Inflammatory macrophage treated with lipopolysaccharide for 1 hour (primary cell): ENCODE measurements at places on chromosomes 16 and 17.

DNA sequence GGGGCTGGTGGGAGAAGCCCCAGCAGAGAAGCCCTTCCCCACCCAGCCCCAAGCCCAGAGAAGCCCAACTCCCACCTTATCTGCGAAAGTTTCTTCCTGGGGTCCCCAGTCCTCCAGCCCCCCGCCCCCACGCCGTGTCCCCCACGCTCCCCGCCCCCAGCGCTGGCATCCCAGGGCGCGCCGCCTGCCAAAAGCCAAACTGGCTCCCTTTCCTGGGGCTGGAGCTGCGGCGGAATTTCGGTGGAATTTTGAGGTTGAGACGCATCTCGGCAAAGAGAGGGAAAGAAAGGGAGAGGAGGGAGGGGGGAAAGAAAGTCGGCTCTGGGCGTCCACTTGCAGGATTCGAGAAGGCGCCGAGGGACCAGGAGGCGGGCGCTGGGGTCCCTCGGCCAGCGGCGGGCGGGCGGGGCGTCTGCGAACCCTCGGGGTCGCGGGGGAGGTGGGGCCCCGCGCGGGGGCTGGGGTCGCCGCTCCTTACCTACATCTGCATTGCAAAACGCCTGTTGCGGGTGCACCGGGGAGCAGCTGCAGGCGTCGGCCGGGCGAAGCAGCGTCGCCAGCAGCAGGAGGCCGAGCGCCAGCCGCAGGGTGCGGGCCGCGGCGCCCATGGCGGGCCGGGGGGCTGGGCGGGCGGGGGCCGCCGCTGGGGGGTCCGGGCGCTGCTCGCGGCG lies 571 bp downstream of the TIMP2 start:
- no peak for DNase-seq

GRCh38 chr16:76732894-76733293 lies 455.7 kb downstream of the CNTNAP4 start:
- DNase-seq = no peak

DNA sequence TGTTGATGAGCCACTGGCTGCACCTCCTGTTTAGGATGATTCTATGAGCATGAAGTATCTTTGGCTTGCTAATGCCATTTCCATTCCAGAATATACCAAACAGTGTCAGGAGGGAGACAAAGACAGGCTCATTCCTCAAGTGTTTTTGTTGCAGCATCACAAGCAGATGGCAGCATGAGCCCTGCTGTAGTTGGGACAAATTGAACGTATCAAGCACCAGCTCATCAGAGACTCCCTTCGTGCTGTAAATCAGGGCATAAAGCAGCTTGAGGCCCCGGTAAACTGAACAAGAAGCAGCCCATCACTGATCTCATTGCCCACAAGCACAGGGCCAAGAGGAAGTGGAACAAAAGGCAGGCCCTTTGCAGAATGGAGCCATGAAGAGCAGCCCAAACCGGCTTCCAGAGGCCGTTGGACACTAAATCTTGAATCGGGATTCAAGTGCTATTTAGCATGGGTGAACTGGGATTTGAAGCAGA lies 45.9 kb upstream of the HS3ST3A1 start:
- no peak for DNase-seq

DNA sequence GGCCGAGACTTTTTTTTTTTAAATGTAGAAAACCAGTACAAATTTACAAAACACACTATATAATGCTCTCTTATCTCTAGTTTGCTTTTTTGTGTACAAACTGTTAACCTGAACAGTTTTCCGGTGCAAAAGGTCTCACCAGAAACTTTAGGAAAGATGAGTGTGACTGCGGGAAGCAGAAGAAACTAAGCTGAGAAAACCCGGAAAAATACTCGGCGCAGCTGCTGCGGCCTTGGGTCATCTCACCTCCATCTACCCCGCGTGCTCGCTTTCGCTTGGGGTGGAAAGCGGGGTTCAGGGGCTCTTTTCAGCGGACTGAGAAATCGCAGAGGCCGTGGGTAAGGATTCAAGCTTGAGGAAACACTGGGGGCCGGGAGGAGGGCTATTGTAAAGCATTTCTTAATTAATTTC lies 1.8 kb downstream of the SALL1 start:
- no peak for DNase-seq

DNA sequence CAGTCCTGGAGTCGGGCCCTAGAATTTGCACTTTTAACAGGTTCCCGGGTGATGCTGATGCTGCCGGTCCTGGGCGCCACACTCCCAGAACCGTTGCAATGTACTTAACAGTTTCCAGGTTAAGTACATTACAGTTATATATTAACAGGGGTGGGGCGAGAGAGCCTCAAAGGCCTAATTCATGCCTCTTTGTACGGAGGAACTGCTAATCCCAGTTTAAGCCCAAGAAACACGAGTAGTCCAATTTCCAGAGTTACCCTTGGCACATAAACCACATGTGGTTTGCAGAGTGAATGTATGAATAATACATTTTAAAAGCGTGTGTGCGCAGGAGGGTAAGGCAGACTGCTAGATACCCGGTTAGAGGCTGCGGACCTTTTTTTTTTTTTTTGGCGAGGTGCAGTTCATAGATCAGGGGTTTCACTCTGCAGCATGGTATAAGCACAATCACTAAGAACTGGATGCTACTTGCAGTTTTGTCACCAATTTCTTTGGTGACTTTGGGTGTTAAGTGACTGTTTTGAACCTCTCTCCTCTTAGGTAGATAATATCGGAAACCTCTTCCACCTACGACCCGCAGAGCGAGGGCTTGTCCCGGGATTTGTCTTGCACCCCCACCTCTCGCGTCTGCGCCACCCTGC lies 713 bp downstream of the COX11 start:
- DNase-seq = no peak

DNA sequence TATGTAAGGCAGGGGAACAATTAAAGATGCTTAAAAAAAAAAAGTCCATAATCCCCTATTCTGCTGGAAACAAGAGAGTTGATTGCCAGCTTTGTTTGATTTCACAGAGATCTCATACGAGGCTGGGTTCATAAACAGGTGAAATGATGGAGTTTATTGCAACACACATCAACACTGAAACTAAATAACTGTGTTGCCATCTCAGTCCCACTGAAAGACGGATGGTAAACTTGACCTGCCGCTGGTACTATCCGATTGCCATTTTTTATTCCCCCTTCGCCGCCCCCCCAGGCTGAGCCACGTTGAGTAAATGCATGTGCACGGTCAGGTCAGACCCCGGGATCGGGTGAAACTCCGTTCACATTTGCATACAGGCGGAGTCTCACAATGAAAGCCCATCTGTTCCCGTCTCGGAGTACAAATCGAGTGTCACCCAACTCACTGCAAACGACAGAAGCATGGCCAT lies 119.2 kb downstream of the SKAP1 start:
- DNase-seq = no peak

- DNase-seq = no peak
Measured at GRCh38 chr17:30942308-30943079, 20.7 kb downstream of the ADAP2 start.

GRCh38 chr16:27383556-27384243 lies 18.3 kb upstream of the IL21R start:
- DNase-seq = peak; percentile 96

DNA sequence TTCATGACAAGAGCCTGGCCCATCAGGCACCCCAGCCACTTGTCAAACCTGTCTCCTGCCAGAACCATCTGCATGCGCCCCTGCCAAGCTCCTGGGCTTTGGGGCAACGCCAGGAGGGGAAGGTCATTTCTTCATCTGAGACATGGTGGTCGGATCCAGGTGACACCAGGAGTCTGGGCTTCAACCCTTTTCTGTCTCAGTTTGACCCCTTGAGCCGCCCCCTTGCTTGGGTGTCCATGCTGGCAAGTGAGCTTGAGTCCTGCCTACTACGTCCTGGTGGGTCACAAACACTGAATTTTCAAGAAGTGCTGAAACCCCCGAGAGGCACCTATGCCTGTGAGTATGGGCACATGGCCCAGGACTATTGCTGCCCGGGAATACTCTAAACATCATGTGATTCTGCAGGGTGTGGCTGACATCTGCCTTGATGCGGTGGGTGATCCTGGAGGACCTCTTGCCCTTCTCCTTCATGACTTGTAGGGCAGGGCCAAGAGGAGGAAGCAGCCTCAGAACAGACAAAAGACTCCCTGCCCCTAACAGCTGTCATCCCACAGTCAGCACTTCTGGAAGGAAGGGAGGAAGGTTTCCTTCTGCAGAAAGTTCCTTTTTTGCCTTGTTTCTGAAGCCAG lies 43.4 kb downstream of the TNFRSF13B start:
- no peak for DNase-seq

GRCh38 chr16:69435977-69436820 lies 11.8 kb downstream of the CYB5B start:
- DNase-seq = peak; percentile 62

DNA sequence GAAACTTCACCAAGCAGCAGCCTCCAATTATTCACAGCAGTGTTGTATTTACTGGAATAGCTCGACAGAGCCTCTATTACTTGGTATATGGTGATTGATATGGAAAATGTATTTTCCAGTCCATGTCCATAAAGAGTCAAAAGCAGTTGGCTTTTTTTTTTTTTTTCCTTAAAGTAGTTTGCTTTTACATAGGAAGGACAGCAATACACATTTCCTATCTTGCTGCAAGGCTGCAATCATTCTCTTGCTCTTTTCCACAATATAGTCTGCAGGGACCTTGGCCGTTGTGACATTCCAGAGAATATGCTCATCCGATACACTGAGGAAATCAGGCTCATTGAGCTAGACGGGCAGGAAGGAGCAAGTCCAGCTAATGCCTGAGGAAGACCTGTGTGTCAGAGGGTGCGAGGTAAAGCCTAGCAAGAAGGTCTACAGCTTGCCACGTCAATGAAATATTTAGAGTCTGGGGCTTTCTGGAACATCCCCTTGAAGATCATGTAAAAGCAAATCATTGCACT lies 131.1 kb downstream of the ENGASE start:
- no peak for DNase-seq

DNA sequence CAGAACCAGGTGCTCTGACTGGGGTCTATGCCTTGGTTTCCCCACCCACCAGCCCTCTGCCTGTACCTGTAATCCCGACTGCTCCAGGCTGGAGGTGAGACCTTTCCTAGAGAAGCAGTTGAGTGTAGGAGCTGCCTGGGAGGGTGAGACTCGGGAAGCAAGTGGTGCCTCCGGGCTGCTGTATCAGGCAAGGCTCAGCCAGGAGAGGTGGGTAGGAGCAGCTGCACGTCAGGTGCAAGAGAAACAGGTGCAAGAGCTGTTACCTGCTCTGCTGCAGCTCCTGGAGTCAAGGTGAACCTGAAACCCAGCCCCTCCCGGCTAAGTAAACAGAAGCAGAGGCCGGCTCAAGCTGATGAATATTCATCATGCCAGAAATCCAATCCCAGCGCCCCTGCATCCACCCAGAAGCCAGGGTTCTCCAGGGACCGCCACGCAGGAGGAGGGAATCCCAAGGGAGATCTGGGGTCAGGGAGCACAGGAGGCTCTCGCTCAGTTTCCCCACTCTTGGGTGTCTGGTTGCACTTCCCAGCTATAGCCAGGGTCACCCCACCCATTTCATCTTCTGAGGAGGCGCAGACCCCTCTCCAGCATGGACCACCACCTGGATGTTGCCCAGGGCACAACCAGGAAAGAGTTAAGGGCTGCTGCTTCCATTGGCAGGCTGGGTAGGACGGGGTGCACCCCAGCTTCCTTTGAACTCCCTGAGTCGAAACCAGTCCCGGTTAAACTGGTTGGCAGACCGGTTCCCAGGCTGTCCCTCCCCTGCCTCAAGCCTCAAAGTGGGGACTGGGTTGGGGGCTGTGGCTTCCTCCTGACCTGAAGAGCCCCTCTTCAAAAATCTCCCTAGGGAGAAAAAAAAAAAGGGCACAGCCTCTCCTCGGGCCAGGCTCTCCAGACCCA lies at the start of gene PRR15L:
PRR15L (minus strand) TSS at position 293 of the 900 bp plus-strand sequence. CDS start 4,649 bp downstream, outside the sequence.
- DNase-seq = no peak

GRCh38 chr17:80036715-80037477 lies 454 bp downstream of the CCDC40 start:
- no peak for DNase-seq

GRCh38 chr16:67409631-67410030 lies 6.6 kb downstream of the ZDHHC1 start:
- DNase-seq = no peak

DNA sequence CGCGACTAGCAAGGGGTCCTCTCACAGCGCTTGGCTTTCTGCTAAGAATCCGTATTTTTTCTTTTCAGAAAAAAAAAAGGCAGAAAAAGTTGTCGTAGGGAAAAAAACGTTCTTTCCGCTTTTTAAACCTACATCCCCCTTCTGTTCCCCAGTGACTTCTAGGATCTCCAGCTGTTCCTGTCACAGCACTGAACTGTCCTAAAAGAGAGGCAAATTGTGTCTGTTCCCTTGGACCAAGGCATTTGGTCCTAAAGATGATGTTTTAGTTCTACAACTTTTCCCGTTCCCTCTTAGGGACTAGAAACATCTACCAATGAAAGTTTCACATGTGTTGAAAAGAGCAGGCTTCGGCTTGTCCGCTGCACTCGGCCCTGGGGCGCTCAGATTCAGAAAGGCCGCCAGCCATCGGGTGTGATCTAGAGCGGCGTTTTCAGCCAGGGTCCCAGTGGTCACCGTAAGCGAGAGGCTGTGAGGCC lies 100.7 kb upstream of the CHMP6 start:
- DNase-seq = no peak

- DNase-seq = no peak
Measured at GRCh38 chr17:7024402-7024785, 1.5 kb downstream of the BCL6B start.

DNA sequence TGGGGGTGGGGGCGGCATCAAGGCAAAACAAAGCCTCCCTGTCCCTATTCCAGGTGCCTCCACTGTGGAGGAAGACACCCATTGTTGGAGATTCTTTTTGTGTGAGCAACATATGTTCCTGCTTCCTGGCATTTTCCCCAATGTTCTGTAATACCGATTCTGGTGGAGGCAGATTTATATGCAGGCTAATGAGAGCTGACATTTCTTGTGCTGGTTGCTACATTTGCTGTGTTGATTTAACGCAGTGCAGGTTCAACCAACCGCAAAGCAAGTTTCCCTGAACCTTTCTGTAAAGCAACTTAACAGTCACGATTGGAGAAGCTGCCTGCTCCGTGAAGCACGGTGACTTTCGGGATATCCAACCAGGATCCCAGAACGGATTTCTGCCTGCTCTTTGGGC lies 260.5 kb downstream of the CBLN1 start:
- no peak for DNase-seq

GRCh38 chr16:49183911-49184310 lies 97.7 kb downstream of the CBLN1 start:
- no peak for DNase-seq
